ENCODE measurements at places on chromosomes 16 and 17.

DNA sequence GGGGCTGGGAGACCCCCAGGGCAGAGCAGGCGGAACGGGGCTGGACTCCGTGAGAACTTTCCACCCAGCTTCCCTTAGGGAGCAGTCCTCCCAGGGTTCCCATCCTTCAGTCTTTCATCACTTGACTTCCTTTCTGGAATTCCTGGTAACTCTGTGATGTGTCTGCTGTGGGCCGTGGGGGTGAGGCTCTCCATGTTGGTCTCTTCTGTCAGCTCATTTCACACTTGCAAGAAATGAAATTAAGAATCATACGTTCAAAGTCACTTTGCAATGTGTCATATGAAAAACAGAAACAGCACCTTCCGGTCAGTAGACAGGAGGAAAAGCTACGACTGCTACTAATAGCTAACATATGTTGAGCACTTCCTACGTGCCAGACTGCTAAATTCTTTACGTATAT lies 5.4 kb upstream of the BBS2 start:
- no peak for DNase-seq

DNA sequence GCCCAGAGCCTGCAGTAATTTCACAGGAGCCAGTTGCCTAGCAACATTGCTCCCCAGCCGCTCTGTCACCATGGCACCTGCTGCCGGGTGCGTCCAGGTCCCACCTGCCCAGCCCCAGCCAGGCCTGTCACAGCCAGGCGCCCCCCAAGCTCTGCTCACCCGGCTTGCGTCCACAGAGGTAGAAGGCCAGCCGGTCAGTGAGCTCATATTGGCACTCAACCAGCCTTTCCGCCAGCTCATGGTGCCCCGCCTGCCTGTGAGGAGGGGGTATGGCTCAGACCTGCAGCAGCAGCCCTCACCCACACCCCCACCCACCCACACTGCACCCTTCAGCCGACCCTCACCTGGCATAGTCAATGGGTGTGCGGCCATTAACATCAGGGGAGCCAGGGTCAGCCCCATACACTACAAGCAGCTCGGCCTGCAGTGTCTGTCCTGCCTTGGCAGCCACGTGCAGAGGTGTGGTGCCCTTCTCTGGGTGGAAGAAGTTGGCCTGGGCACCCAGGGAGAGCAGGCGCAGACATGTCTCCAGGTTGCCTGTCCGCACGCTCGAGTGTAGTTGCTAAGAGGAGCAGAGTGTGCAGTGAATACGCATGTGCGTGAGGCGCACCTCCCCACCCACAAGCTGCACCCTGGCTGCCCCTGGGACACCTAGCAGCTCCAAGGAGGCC lies 7.7 kb downstream of the GIT1 start:
- no peak for DNase-seq

DNA sequence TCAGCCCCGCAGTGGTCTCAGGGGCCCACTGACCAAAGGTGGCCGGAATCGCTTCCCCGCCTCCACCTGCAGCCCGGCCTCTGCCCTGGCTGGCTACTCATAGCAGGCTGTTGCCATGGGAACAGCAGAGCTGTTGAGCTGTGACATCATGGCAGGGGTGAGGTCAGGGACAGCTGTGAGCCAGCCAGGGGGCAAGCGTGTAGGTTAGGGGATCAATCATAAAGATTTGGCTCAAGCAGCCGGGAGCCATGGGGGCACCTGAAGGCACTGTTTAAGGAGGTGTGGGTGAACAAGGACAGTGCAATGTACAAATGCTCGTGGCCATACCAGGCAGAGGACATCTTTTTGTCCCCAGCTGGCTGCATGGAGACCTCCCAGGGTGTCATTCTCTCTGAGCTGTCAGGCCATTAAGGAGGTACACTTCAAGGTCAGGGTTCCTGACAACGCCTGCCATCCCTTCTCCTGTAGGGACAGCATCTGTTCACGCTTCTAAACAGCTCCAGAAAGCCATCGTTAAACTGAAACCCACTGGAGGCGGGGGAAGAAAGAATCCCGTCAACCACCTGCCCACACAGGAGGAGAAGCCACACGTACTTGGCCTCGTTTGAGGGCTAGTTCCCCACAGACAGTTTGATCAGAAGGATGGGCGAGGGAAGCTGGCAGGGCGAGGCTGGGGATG lies at the start of gene CEP295NL:
Gene CEP295NL (minus strand): TSS at position 101 of the 679 bp plus-strand sequence. CDS start 1,373 bp downstream, outside the sequence.
- no peak for DNase-seq

GRCh38 chr17:65359016-65359415 lies 202.4 kb downstream of the AXIN2 start:
- DNase-seq = peak; percentile 98

DNA sequence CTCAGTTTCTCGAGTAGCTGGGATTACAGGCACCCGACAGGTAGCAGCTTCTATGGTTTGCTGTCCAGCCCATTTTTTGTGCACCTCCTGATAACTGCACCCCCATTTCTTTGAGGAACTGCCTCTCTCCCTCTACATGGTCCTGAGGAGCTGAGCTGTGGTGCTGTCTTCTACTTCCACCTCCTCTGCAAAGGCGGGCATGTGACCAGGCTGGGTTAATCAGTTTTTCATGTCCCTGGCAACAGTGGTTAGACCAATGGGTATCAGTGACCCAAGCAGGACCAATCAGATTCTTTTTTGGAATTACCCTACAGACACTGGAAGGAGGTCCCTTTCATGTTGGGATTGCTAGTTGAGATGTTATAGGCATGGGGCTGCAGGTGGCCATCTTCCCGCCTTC lies 41.3 kb downstream of the TBX21 start:
- DNase-seq = no peak

DNA sequence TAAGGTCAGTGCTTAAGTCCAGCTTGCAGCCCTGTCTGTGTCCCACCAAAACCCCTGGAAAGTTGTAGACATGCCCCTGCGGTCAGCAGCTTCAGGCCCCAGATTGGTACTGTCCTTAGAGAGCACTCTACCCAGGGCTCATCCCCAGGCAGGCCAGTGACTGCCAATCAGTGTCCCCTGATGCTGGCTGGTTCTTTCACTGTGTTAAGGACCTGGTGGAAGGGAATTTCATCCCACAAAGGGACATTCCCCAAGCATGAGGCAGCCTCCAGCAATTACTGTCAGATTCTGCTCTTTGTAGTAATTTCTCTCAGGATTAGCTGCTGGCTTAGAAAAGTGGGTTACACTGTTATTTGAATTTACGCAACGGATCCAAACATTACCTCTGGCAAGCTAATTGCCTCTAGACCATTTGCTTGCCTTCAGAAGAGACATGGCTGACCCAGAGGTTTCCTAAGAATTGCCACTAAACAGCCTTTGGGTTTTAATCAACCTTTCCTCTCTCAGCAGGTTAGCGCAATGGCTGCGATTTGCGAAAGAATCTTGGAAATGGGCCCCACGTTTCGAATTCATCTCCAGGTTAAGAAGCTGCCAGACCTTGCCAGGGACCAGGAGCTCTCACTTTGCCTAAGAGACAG lies 5.9 kb downstream of the IRX6 start:
- no peak for DNase-seq

- no peak for DNase-seq
Observed at GRCh38 chr17:81310949-81311550, 15.9 kb upstream of the SLC38A10 start.

- DNase-seq = no peak
Observed at GRCh38 chr16:48503336-48503735, 106.6 kb downstream of the N4BP1 start.

GRCh38 chr17:45130681-45131615 lies 1.4 kb downstream of the PLCD3 start:
- no peak for DNase-seq

GRCh38 chr16:65223335-65223734 lies 101.5 kb upstream of the CDH11 start:
- no peak for DNase-seq

DNA sequence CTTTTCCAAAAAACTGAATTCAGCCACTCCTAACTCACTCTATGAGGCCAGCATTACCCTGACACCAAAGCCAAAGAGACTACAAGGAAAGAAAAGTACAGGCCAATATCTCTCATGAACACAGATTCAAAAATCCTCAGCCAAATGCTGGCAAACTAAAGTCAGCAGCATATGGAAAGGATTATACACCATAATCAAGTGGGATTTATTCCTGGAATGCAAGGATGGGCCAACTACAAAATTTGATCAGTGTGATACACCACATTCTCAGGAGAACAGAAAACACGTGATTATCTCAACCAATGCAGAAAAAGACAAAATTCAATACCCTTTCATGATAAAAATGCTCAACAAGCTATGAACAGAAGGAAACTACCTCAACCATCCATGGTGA lies 7.7 kb upstream of the AATK start:
- no peak for DNase-seq

DNA sequence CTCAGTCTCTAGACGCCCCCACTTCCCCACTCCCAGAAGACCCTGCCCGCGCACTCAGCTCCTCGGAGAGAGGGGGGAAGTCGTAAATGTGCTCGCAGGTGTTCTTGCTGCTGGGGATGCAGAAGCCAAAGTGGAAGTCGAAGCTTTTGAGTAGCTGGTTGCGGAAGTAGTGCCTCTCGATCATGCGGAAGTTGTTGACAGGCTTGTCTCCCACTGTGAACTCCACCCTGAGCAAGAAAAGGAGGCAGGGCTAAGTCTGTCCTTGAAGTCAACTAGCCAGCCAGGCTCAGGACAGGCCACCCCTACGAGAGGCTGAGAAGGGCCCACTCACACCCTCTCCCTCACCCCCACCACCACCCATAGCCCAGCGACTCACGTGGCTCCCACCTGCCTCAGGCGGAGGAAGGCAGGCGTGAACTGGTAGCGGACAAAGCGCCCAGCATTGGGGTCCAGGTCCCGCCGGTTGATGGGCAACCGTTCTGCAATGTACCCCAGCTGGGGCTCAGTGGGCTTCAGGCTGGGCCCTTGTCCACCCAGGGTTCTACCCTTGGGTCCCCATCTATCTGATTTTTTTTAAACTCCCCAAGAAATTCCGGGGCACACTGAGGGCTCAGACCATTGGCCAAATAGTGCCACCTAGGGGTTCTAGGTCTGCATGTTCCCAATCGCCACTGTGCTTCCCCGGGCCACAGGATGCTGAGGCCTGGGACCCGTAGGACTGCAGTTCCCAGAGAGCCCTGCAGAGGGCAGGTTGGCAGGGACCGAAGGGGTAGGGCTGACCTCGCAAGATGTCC lies 4.6 kb downstream of the UNC119 start:
- peak; percentile 75 for DNase-seq

DNA sequence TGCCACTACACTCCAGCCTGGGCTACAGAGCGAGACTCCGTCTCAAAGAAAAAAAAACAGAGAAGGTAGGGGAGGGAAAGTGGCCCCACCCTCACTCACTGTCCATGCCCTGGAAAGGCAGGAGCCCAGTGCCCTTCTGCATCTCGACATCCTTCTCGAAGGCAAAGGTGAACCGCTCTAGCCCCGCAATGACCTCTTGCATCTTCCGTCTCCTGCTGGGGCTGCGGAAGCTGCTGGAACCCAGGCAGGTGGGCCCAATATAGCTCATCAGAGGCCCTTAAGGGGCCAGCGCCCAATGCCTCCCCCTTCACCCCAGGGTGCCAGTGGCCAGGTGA lies at the start of gene CPSF4L:
Gene CPSF4L (minus strand): TSS at position 264 of the 335 bp plus-strand sequence. CDS start 62 bp downstream, at position 202.
- DNase-seq = no peak

DNA sequence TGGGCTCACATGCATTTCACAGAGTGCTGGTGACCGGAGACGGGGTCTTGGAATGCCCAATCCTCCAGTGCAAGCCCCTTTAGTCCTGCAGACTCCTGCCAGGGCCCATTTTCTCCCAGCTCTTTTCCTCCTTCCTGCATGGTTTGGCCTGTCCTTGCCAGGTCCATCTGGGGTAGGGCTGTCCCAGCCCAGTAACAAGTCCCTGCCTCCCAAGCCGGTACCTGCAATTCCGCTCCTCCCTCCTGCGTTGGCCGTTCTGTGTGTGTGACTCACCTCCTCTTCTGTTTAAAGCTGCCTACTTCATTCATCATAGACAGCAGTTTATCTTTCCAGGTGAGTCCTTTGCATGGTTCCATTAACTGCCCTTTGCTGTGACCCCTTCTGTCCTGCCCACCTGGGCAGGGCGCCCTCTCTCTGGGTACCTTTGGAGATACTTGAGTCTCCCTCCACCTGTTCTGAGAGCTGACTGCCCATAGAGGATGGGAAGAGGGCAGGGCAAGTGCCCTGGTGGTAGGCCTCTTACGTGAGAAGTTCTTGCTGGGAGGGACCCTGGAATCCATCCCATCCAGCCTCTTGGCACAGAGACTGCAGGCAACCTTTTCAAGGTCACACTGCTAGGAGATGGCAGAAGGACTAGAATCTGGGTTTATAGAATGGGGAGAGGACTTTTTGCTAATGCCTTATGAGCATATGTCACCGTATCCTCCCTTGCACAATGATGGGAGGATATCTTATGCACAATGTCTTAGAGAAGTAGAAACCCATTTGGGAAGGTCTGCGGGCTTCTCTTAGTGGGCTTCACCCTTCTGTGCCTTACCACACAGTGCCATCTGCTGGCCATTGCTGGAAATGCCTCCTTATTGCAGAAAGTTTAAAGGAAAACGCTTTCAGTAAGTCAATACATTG lies 29.7 kb upstream of the LGALS9 start:
- peak; percentile 59 for DNase-seq

DNA sequence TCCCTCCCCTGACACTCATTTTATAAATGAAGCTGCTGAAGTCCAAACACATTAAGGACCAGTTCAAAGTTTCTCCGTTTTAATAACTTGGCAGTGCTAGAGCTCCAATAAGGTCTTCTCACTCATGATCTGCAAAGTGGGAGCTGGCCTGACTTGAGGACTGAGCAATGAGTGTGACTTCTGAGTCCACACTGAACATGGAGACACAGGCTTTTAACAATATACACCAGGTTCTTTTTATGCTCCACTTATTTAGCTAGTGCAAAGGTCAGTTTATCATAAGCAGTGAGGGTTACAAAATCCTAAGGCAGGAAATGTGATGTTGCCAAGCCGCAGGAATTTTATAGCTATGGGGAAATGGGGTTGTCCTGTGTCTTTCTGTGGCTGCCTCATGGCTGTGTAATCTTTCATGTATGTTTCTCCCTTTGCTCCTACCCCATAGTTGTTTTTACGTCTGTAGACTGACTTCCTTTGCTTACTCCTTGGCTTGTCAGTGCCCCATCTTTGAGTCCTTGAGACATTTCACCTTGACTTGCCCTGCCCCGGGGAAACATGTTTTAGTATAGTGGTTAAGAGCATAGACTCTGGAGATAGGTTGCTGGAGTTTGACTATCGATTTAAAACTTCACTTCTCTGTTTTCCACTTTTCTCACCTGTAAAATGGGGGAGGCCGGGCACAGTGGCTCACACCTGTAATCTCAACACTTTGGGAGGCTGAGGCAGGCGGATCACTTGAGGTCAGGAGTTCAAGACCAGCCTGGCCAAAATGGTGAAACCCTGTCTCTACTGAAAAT lies 12.2 kb upstream of the MMD start:
- peak; percentile 94 for DNase-seq

- DNase-seq = no peak
Observed at GRCh38 chr16:50209546-50210265, 56.6 kb downstream of the TENT4B start.

- DNase-seq = no peak
Observed at GRCh38 chr16:11614587-11615175, 28.0 kb upstream of the LITAF start.

DNA sequence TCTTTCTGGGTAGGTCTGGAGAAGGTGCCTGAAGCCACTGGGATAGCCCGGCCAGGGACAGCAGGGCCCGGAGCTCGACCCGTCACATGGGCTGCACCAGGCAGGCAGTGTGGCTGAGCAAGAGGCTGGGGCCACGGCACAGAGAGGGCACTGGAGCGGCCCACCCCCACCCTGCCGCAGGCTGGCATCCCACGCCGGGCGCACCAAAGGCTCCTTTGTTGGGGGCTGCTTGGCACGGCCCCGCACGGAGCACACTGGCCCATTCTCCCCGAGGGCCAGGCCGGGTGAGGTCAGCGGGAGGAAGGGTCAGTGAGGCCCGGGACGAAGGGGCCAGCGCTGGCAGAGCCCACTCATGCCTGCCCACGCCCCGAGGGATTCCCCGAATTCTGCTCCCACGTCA lies 36.5 kb upstream of the PVALEF start:
- no peak for DNase-seq

- DNase-seq = no peak
Observed at GRCh38 chr17:49358641-49359247, 3.3 kb downstream of the ZNF652 start.
